ENCODE measurements at places on chromosomes 5 and 9.
A peak's percentile ranks its signal among the peaks of the same experiment; 100 is the strongest.

GRCh38 chr9:84953797-84954705 is 284.5 kb downstream of the NTRK2 start:
- peak; percentile 78 for DNase-seq

GRCh38 chr5:139982157-139982974 is 60.7 kb downstream of the NRG2 start:
- peak; percentile 76 for DNase-seq

DNA sequence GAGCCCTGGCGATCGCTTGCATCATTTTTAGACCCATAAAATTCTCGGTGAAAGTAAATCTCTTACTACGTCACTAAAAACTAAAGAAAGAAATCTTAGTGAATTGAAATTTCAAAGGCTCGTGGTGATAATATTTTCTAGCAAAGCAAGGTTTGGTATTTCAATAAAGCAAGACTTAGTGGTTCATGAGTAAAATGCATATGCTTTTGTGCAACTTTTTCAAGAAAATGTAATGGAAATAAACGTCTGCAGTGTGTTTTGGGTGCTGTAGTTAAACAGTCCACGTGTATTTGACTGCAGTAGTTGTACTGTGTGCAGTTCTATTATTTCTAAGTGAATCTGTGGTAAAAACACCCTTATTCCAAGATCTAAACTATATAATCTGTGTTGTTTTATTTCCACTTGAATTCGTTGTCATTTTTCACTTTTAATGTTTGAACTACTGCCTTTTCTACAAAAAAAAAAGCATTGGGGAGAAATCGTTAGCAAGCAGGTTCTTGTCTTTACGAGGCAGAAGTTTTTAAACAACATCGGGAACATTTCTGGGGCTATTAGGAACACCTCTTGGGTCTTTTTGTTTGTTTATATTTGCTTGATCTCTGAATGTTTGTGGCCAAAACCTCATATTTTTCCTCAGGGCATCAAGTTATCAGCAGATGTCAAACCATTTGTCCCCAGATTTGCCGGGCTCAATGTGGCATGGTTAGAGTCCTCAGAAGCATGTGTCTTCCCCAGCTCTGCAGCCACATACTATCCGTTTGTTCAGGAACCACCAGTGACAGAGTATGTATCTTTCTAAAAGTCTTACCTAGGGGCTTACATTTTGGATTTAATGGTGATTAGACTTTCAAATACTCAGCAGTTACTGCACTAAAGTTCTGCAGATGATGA is 960 bp downstream of the SECISBP2 start:
- no peak for DNase-seq

GRCh38 chr5:116626272-116626723 is 51.7 kb upstream of the SEMA6A start:
- no peak for DNase-seq

- no peak for DNase-seq
Observed at GRCh38 chr9:29432191-29432590, 1858.9 kb upstream of the C9orf72 start.

GRCh38 chr9:128340691-128341434 is 536 bp downstream of the SLC27A4 start:
- peak; percentile 6 for DNase-seq

GRCh38 chr5:63961598-63962161 is 565 bp downstream of the HTR1A start:
- DNase-seq = peak; percentile 74

DNA sequence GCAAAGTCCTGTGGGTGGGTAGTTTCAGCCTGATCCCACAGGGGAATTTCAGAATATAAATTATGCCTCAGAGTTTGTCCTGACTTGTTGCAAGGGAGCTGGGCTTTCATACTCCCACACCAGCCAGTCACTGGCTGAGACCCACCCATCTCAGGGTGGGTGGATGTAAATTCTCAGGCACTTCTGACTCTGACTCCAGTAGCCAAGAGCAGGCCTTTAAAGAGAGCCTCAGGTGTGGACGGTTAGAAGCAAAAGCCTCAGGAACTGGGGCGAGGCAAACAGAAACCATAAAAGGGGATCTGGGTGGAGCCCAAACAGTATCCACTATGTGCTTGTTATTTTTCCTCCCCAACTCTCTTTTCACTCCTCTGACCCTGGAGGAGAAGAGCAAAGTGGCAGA is 28.6 kb upstream of the FBXW11 start:
- DNase-seq = no peak

- no peak for DNase-seq
Observed at GRCh38 chr5:157602505-157602904, 26.9 kb upstream of the ADAM19 start.

DNA sequence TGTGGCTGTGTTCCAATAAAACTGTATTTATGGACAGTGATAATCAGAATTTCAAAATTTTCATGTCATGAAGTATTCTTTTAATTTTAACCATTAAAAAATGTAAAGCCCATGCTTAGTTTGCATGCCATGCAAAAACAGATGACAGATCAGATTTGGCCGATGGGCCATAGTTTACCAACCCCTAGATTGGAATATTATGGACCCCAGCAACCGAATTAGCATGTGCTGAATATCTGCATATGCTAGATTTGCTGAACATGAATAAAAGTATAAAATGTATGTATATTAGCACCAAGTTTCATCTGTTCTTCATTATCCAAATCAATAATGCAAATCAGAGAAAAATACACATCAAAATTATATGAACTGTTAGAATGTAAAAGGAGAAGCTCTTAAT is 158.5 kb upstream of the PPP1R2B start:
- DNase-seq = no peak

DNA sequence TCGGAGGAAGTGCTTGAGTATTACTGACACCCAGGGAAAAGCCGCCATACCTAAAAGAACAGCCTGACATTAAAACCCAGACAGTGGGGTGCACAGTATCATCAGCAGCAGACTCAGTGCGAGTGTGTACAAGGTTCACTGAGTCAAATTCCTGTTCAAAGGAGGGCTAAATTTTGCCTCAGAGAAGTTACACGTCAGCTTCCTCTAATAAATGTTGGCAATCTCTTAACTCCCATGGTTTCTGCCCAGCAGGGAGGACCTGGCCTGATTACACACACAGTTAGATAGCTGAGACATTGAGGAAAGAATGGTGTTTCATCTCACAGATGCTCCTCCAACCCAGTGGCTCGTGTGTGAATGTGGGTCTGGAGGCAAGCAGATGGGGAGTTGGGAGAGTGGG is 38.2 kb downstream of the NIPSNAP3B start:
- DNase-seq = no peak

- DNase-seq = peak; percentile 67
Observed at GRCh38 chr5:142512043-142513042, 173.5 kb downstream of the FGF1 start.

GRCh38 chr5:176394881-176395675 is 6.5 kb downstream of the HIGD2A start:
- DNase-seq = peak; percentile 29

- DNase-seq = no peak
Observed at GRCh38 chr5:52846182-52846842, 58.6 kb downstream of the ITGA1 start.

DNA sequence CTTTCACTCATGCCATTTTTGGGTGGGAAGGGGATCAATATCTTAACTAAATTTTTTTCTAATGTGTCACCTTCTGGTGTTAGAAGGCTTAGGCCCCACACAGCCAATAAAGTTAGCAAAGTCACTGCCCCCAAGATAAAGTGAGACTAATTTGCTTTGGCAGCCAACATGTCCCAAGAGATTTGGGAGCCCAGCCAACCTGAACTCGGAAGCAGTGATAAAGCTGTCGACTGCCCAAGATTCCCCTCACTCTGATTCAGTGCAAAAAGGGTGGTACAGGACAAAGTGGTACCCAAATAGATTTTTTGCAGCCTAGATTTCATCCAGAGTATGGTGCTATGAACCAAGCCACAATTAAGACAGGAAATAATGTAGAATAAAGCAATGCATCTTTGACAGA is 572.5 kb upstream of the ARRDC3 start:
- peak; percentile 31 for DNase-seq

DNA sequence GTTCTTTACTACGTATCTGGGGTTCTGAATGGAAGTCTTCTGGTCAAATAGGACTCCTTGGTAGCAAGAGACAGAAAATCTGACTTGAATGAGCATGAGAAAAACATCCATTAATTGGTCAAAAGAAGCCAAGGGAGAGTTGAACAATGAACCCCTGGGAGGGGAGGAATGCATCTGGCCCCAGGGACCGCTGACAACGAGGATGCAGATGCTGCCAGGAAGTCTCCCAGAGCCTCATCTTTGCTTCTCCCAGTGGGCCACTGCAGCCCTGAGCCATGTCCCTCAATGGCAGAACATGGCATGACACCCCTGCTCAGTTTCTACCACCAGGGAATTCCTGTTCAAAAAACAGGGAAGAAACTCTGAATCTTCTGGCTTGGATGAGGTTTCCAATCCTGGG is 50.5 kb upstream of the ICE1 start:
- DNase-seq = no peak

DNA sequence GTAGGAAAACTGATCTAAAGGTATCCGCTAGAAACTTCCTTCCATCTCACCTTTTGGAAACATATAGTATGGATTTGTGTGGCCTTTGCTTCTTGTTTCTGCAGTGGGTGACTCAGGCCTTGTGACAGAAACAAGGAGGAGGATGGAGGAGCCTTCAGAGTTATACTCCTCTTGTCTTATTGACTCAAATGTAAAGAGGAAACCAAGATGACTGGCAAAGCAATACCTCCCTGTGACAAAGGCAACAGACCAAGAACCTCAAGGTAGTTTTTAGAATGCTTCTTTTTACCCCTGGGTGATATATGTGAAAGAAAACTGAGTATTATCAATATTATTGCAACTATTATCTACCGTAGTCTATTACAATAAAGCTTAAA is 123.3 kb upstream of the SLIT3 start:
- DNase-seq = no peak

DNA sequence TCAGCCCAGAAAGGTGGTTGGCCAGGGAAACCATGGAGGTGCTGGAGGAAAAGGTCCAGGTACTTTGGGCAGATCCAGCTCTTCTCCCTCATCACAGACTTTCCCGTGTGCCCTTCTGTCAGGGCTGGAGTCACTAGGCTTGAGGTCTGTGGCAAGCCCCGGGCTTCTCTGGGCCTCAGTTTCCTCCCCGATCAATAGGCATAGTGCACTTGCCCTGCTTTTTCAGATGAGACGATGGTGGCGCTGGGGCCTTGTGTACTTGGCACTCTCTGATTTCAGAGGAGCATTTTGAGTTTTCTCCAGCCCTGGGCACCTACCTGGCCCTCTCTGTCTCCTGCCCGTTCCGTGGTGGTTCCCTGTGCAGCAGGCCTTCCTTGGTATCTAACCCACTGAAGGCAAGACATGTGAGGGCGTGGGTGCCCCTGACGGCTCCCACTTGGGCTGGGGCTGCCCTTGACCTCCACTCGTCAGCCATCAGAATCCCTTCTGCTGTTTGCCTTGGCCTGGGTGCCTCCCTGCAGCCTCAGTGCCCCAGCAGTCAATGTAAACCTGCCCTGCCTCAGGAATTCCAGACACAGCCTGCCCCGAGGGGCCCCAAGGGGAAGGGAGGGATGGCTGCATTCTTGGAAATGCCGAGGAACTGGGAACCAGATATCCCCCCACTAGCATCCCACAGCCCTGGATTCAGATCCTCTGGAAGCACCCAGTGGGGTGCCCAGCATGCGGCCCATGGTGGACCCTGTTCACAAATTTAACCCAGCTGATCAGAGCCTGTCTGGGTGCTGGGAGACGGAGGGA is 66.3 kb upstream of the COL5A1 start:
- DNase-seq = no peak

- no peak for DNase-seq
Observed at GRCh38 chr5:17037751-17038150, 101.7 kb upstream of the MYO10 start.

DNA sequence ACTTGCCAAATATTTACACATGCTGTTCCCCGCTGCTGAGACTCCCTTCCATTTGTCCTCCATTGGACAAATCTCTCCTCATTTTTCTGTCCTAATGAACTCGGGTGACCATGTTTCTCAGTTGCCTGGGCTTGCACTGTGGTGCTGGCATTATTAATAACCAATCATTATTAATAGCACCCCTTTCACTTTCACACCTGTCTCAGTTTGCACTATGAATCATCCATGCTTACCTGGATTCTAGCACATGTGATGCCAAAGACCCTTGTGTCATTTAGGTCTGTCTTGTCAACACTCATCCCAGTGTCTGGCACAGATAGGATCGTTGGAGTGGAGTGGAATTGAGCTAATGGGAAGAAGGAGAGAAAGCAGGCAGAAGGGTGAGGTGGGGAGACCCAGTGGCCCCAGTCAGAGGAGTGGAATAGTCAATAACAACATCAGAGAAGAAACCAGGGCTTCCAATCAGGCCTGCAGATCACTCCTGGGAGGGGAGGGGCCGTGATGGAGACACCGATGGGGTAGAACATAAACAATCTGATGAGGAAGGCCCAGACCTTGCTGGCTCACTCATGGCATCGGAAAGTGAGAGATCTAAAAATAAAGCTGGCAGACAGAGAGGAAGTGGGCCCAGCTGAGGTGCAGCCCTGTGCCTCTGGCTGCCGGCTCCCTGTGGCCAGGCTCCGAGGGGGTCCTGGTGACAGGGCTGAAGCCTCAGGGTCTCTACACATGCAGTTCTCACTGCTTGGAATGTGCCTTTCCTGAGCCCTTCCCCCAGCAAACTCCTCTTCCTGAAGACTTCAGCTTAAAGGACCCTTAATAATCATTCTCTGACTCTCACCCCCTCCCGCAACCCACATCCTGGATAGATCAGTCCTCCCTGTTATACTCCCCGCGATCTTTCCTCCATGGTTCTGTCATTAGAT is 33.5 kb upstream of the CRB2 start:
- DNase-seq = no peak

- DNase-seq = no peak
Observed at GRCh38 chr5:88426441-88426840, 157.8 kb upstream of the TMEM161B start.

All from cardiac muscle cell (in vitro differentiated cells and primary cell).